ENCODE measurements at places on chromosomes 2 and 18.

- DNase-seq, result peak; percentile 90
These were observed 935 bp upstream of the RAMP1 start for GRCh38 chr2:237858294-237859081.

GRCh38 chr2:228352048-228352447, 170.6 kb upstream of the SPHKAP start:
- DNase-seq, result no peak

DNA sequence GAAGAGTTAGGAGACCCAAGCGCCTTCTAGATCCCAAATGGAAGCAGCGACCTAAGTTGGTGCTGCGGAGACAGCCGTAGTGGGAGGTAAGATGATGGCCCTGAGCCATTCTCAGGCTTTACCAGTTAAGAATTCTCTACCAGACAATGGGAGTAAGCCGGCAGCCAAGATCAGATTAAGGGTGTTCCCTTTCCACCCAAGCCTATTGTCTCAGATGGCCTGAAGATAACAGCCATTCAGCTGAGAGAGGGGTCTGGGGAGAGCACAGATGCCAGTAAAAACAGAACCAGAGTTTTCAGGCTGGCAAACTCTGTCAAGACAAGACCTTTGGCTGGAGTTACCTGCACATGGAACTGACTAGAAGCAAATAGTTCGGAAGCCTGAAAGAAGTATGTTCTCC, 191.7 kb upstream of the HAAO start:
- no peak for DNase-seq

- no peak for DNase-seq
These were observed 32.2 kb upstream of the HNRNPA3 start for GRCh38 chr2:177180269-177181000.

DNA sequence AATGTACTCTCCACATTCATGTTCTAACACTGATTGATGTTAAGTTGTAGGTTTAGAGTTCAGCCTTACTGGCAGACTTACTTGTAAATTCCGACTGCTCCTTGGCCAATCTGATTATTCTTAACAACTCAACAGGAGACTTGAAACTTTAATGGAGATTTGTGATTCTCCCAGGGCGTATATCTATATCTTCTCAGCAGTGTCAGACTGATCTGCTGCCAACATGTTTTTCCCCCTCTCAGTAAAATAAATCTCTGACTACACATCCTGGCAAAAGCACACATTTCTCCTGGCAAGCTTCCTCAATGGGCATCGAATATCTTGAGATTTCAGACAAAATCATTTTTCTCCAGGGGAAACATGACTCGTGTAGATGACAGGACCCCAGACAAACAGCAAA, 1041.2 kb downstream of the DPP10 start:
- no peak for DNase-seq

- no peak for DNase-seq
These were observed 20.7 kb downstream of the PNO1 start for GRCh38 chr2:68178432-68178831.

- DNase-seq, result no peak
These were observed 189.2 kb downstream of the OSR1 start for GRCh38 chr2:19169134-19169768.

GRCh38 chr2:239044336-239044735, 196.5 kb downstream of the TWIST2 start:
- no peak for DNase-seq

GRCh38 chr2:159904127-159904958, 106.3 kb upstream of the CD302 start:
- no peak for DNase-seq

DNA sequence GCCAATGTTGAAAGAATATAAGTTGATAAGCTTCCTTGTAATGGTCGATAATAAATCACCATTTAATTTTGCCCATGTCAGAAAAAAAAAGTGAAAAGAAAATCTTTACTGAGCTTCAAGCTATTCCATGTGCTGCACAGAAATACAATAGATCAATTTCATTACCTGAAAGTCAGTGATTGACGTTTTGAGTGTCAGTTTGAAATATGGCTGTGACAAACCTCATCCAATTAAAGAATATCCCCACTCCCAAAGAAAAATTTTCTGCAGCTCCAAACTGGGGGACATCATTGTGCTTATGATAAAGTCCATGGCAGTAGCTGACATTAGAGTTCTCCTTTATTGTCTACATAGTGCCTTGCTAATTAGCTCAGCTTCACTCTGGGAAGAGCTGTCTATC, 184.8 kb upstream of the RPRM start:
- no peak for DNase-seq

- no peak for DNase-seq
These were observed 102.1 kb downstream of the ATAD2B start for GRCh38 chr2:23824777-23825212.

DNA sequence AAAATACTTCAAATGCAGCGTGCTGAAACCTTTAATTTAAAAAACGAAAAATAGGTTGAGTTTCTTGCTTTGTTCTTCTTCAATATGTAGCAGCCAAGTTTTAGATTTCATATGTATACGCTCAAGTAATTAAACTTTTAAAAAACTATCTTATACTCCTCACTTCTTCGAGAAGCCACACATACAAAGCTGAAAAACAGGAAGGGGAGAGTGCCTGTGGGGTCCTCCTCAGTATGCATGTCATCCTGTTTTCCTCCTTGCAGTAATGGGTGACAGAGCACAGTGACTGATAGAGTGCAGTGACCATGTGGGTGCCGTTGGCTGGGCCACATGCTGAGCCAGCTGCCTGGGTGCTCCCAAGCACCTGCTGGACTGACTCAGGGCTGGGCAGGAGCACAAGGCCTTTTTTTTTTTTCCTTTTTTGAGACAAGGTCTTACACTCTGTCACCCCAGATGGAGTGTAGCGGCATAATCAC, 33.3 kb downstream of the UXS1 start:
- no peak for DNase-seq

DNA sequence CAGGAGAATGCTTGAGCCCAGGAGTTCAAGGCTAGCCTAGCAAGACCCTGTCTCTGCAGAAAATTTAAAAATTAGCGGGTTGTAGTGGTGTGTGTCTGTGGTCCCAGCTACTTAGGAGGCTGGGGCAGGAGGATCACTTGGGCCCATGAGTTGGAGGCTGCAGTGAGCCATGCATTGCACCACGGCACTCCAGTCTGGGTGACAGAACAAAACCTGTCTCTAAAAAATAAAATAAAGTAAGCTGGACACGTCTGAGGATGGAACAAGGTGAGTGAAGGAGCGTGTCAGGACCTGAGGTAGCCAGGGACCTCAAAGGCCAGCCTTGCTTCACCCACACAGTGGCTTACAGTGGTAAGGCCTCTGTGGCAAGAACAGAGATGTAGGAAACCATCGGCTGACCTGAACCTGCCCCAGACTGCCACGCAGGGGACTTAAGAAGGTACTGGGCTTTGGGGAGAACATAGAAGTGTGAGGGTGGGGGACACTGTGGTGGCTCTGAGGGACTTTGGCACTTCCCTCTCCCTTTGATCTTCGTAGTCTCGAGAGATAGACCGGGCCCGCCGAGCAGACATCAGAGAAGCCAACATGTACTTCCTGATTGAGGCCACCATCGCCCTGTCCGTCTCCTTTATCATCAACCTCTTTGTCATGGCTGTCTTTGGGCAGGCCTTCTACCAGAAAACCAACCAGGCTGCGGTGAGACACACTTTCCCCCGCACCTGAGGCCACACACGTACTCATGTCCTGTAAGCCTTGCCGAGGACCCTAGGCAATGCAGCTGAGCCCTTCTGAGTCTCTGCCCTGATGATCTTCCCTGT, 7.5 kb downstream of the SLC11A1 start:
- no peak for DNase-seq

GRCh38 chr2:134842930-134843490, 4.6 kb downstream of the ACMSD start:
- no peak for DNase-seq

- DNase-seq, result no peak
These were observed 464 bp downstream of the CYBRD1 start for GRCh38 chr2:171522788-171523087.

DNA sequence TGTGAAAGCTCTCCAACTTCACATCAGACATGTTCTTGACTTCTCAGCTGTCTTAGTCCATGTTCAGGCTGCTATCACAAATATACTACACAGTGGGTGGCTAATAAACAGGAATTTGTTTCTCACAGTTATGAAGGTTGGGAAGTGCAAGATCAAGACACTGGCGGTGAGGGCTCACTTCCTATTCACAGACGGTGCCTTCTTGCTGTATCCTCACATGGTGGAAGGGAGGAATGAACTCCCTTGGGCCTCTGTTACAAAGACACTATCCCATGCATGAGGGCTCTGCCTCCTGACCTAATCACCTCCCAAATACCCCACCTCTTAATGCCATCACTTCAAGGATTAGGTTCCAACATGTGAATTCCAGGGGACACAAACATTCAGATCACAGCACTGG, 9.7 kb downstream of the UXS1 start:
- no peak for DNase-seq

GRCh38 chr2:14634182-14634488, 1.6 kb downstream of the LRATD1 start:
- DNase-seq, result no peak

DNA sequence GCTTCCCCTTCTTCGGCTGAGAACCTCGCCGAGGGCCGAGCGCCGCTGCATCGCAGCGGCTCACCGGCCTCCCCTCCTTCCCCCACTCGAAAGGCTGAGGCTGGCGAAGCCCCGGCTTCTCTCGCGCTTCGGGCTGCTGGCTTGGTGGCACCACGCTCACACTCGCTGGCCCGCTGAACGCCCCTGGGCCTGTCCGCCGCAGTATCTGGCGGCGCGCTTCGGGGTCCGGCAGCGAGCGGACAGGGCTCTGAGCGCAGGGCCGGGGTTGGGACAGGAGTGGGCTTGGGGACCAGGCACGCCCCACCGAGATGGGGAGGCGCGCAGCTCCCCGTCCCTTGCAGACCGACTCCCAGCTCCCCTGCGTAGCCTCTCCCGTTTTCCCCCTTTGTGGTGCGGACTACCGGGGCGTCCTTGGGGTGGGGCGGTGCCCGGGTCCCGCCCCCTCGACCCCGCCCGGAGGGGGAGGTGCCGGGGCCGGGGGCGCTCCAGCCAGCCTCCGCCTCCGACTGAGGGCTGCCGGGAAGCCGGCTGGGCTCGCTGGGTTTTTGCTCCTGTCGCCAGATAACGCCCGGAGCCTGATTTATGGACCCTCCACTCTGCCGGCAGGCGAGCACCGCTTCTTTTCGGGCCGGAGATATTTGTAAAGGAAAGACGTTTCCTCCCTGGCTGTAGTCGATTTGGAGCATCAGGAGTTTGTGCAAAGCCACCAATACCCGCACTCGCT, 3.8 kb downstream of the GBX2 start:
- DNase-seq, result no peak

- DNase-seq, result no peak
These were observed 7.4 kb upstream of the VRK2 start for GRCh38 chr2:58039170-58039611.

DNA sequence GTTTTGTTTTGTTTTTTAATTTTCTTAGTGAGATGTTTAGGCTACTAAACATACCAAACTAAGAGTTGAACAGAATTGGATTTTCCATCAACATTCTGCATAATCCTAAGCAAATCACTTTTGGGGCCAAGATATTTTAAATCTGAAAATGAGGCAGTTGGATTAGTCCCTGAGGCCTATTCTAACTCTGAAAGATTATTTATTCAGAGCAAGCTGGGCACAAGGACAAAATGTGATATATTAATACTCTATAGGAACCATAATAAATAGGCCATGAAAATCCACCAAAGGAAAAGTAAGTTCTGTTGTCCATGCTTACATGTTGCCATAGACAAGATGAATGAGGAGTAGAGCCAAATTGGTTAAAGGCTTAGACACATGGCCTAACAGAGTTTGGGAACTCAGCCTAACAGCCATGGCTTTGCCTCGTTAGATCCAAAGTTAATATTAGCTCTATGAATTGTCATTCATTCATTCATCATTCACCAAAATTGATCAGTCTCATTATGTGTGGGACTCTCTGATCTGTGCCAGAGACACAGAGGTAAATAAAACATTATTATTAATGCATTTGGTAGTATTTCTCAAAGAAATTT, 183.5 kb downstream of the SCG2 start:
- no peak for DNase-seq

DNA sequence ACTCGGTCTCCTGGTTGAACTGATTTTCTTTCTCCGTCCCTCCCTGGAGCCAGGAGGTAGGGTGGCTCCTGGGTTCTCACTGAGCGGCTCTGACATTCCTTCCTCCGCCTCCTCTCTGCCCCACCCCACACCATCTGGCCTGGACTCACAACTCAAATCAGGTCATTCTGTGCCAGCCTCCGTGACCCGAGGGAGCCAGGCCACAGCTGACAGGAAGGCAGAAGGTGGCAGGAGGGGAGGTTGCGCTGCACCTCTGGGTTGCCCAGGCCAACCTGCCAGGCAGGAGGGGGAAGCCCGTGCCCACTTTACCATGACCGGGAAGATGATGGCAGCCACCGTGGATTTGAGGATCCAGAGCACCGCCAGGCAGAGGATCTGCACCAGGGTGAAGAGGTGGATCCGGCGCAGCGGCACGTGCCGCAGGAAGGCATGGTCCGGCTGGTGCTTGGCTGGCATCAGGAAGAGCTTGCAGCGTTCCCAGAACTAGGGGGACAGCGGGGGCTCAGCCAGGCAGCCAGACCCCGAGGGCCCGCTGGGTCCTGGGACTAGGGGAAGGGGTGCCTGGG, 28.3 kb downstream of the MTHFD2 start:
- no peak for DNase-seq

GRCh38 chr18:40653682-40654081, 1301.4 kb upstream of the PIK3C3 start:
- DNase-seq, result no peak

Data from vagina (tissue), 2 donors.